ENCODE measurements at places on chromosomes 12 and 14. TPM values are rescaled to one million over a fixed set of nuclear protein-coding genes. Genes with fewer than 3 reads are reported as not detected.

- DNase-seq, result no peak
Measured at GRCh38 chr12:84069699-84070098, 842.9 kb downstream of the SLC6A15 start.

- DNase-seq, result peak; percentile 29
Measured at GRCh38 chr12:59164991-59165718, 244.9 kb upstream of the LRIG3 start.

DNA sequence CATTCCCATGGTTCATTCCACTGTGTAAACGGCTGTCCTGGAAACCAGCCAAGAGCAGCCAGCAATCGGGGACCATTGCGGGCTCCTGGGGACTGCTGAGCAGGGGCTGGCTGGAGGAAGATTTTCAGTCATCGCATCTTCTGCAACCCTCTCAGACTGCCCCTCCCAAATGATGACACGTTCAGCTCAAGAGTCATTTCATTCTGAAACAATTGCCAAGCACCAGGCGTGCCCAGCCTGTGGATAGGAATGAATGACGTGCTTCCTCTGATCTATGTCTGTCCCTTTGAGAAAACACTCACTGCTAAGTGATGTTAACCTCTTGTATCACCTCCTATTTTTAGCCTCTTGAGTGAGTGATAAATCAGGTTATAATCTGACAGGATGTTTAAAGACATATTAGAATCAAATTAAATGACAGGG, 62.0 kb downstream of the NDUFA12 start:
- DNase-seq, result peak; percentile 63

DNA sequence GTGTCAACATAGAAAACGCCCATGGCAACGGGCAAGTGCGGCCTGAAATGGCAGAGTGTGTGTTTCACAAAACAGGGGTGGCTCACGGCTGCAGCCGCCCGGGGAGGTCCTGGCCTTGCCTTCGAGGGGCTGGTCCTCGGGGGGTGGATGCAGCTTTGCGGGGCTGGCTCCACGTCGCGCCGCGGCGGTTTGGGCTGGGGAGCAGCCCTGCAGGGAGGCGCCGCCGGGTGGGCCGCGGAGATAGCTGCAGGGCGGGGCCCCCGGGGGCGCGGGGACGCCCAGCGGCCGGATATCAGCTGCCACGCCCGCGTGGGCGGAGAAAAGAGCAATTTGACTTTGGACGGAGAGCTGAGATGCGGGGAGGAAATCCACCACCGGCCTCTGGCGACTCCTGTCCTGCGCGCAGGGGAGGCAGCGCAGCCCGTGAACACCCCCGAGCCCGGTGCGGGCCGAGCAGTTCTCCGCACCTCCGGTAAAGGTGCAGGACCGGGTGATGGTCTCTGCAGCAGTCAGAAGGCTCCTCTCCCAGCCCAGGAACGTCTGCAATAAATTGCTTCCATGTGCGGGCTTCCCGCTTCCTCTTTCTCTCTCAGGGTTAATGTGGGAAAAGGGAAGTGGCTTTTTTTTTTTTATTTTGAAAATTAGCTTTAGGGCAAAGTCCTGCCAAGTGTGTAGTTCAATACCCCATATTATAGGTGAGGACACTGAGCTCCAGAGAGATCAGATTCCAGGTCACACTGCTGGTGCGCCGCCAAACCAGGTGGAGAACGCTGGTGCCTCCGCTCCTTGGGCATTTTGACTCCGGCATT, 110.5 kb downstream of the ARF6 start:
- DNase-seq, result peak; percentile 74

The OR4N5 gene
- not detected for total RNA-seq

The CMAS gene
- total RNA-seq, result 26.2 TPM

Data from lower leg skin (tissue), 4 donors.